Breast epithelium (tissue), 4 donors: ENCODE measurements at places on chromosomes 5 and 9. TPM values are rescaled to one million over a fixed set of nuclear protein-coding genes. Genes with fewer than 3 reads are reported as not detected.

DNA sequence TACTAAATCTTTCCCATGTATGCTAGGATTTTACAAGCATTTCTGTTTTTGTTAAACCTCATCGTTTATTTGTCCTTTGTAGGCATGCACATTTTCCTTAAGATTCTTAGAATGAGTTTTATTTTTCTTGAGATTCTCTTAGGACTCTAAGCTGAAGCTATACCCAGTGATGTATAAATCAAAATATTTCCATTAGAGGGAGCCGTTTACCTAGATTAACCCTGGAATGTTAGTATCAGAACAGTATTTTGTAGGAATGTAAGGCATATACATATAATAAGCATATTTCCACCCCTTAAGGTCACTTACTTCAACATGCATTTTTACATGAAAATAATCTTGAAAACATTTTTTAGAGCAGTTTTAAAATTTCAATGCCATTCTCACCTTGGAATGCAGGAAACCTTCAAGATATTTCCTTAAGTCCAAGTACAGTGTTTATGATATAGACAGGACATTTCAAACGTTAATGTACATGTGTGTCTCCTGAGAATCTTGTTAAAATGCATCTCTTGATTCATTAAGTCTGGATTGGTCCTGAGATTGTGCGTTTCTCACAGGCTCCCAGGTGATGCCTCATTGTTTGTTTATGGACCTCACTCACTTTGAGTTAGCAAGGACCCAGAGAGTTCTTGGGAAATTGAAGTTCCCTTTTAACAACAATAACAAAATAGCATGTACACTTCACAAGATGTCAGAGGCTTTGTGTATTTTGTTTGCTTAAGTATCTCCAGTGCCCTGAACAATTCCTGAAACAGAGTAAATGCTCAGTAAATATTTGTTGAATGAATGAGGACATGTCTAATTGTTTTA is 34.9 kb upstream of the FCHO2 start:
- DNase-seq, result no peak
- H3K4me1 ChIP-seq, result no peaks in the 10 kb centered on the region
- H3K27me3 ChIP-seq, result no peaks in the 10 kb centered on the region
- H3K27ac ChIP-seq, result no peak overlapping the region
- no peaks in the 10 kb centered on the region for H3K36me3 ChIP-seq
- no peak overlapping the region for H3K4me3 ChIP-seq

GRCh38 chr9:21056931-21057330 is 20.8 kb downstream of the IFNB1 start:
- no peaks in the 10 kb centered on the region for H3K36me3 ChIP-seq
- no peak overlapping the region for H3K4me3 ChIP-seq
- H3K27ac ChIP-seq, result no peak overlapping the region
- no peaks in the 10 kb centered on the region for H3K4me1 ChIP-seq
- H3K27me3 ChIP-seq, result no peaks in the 10 kb centered on the region
- DNase-seq, result no peak

- no peak overlapping the region for H3K4me3 ChIP-seq
- no peaks in the 10 kb centered on the region for H3K4me1 ChIP-seq
- DNase-seq, result no peak
- no peaks in the 10 kb centered on the region for H3K36me3 ChIP-seq
- H3K27me3 ChIP-seq, result no peaks in the 10 kb centered on the region
These were observed 287.0 kb downstream of the SH3GL2 start for GRCh38 chr9:17865881-17866280.

DNA sequence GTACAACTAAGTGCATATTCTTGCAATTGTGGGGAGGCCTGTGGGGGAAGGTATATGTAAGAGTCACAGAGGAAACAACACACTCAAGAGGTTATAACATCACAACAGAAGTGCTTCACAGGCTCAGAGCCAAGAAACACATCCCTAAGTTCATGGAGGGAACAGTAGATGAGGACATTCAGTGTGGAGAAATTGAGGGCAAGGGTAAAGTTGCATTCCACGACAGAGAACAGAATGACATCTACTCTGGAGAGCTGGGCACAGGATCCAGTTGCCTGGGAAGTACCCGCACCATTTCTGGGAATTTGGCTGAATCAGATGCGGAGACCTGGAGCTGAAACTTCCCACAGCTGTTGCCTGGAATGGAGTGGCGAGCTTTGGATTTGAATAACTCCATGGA is 197.2 kb downstream of the NXNL2 start:
- H3K4me1 ChIP-seq, result no peaks in the 10 kb centered on the region
- H3K27ac ChIP-seq, result no peak overlapping the region
- no peaks in the 10 kb centered on the region for H3K27me3 ChIP-seq
- no peak for DNase-seq

- H3K4me1 ChIP-seq, result no peaks in the 10 kb centered on the region
- no peak overlapping the region for H3K27ac ChIP-seq
- DNase-seq, result no peak
These were observed 183.2 kb downstream of the FRMD3 start for GRCh38 chr9:83355024-83355444.

DNA sequence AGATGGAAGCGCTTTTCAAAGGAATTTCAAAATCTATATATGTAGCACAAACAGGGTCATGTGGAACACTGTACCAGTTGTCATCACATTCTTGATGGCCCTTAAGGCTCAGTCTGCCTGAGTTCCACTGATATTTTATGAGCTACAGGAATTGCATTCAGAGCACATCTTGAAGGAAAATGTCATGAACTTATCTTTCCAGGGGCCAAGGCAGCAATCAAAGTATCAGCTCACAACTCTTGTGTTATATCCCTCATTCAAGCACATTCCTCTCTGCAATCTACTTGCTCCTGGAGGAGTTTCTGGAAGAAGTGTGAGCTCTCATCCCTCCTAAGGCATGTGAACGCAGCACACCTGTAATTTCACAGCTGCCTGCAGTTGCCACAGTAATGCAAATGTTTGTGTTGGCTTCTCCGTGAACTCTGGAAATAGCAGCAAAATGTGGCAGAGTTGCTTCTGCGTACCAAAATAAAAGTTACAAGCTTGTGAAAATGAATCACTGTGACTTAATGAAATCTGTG is 89.7 kb upstream of the EQTN start:
- no peaks in the 10 kb centered on the region for H3K4me1 ChIP-seq
- DNase-seq, result no peak
- H3K27ac ChIP-seq, result no peak overlapping the region
- H3K36me3 ChIP-seq, result no peaks in the 10 kb centered on the region
- no peak overlapping the region for H3K4me3 ChIP-seq

DNA sequence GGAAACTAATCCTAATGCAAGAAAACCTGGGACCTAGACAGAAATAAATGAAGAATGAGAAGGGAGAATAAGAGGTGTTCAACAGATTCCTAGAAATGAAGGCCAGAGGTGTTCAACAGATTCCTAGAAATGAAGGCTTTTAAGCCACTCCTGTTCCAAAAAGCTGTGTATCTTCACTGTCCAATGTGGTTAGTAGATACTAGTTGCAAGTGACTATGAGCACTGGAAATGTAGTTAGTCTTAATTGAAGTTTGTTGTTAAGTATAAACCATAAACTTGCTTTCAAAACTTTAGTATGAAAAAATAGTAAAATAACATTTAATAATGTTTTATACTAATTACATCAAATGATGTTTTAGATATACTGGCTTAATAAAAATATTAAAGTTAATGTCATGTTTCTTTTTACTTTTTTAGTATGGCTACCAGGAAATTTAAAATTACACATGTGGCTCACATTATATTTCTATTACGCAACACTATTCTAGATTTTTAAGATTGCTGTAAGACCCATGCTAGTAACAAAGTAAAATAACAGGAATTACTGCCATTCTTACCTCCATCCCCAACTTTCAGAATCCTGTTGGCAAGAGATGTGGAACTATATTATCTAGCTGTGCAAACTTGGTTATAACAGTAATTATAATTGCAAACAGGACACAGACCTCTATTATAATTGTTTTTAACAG is 57.5 kb downstream of the RICTOR start:
- no peak for DNase-seq
- no peaks in the 10 kb centered on the region for H3K27me3 ChIP-seq
- no peak overlapping the region for H3K27ac ChIP-seq
- H3K4me1 ChIP-seq, result no peaks in the 10 kb centered on the region
- H3K36me3 ChIP-seq, result no peaks in the 10 kb centered on the region
- H3K4me3 ChIP-seq, result no peak overlapping the region

DNA sequence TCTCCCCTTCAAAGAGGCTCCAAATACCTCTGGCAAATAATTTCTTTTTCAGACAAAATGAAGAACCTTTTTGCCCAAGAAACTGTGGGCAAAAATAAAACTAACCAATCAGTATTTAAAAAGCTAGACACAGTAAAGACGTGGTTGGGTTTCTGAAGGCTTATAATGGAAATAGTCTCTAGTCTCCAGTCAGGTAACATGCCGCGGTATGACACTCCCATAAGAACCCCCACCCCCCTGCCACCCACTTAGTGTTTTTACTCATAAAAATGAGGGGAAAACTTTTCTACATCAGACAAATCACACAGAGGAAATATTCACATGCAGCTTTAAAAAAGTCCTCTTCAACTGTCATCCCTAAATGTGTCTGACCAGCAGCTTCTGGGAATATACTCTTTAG is 105.3 kb downstream of the THBS4 start:
- H3K4me1 ChIP-seq, result no peaks in the 10 kb centered on the region
- no peaks in the 10 kb centered on the region for H3K36me3 ChIP-seq

GRCh38 chr9:77514886-77515711 is 133.0 kb downstream of the GNA14 start:
- no peak overlapping the region for H3K4me3 ChIP-seq
- no peak for DNase-seq
- H3K27me3 ChIP-seq, result no peaks in the 10 kb centered on the region
- H3K4me1 ChIP-seq, result peaks cover 5% of the 10 kb centered on the region
- H3K27ac ChIP-seq, result peak overlapping the region; percentile 52
- no peaks in the 10 kb centered on the region for H3K36me3 ChIP-seq

GRCh38 chr5:1519631-1520210 is 4.0 kb downstream of the LPCAT1 start:
- H3K4me3 ChIP-seq, result no peak overlapping the region
- peak overlapping the region; percentile 7 for H3K27ac ChIP-seq
- H3K27me3 ChIP-seq, result no peaks in the 10 kb centered on the region
- H3K4me1 ChIP-seq, result no peaks in the 10 kb centered on the region
- no peaks in the 10 kb centered on the region for H3K36me3 ChIP-seq

- DNase-seq, result no peak
- H3K27me3 ChIP-seq, result no peaks in the 10 kb centered on the region
- no peaks in the 10 kb centered on the region for H3K4me1 ChIP-seq
- H3K27ac ChIP-seq, result no peak overlapping the region
- no peak overlapping the region for H3K4me3 ChIP-seq
These were observed 4.8 kb downstream of the IL17B start for GRCh38 chr5:149374303-149374702.

DNA sequence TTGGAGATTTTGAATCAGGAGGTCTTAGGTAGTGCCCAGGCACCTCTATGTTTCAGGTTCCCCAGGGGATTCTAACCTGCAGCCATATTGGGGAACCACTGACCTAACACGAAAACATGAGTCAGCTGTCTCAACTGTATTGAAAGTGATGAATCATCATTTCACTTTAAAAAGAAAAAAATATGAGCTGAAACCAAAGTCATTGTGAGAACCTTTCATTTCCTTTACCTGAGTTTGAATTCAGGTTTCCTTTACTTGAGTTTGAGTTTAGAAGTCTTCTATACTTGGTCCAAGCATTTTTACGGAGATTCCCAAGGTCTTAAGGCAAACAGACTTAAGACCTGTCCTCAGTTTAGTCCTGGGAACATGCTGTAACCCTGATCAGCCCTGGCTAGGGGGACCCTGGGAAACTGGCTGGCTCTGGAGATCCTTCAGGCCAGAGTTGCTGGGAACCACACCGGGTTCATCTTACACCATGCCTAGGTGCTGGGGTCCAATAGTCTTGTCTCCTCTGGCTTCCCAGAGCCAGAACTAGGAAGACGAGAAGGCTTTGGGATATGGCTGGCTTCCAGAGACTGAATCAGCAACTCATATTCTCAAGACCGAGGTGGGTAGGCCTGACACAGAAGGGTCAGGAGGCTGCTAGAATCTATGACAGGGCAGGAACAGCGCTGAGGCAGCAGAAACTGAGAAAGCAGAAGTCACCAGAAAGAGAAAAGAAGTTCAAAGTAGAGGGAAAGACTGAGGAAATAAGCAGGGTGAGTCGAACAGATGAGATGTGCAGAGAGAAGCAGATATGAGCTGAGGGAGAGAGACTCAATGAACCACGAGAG is 16.4 kb upstream of the PDCD1LG2 start:
- peak overlapping the region; percentile 52 for H3K27ac ChIP-seq
- no peaks in the 10 kb centered on the region for H3K36me3 ChIP-seq

GRCh38 chr5:151886546-151887275 is 37.9 kb downstream of the GLRA1 start:
- DNase-seq, result no peak
- peaks cover 3% of the 10 kb centered on the region for H3K36me3 ChIP-seq
- no peak overlapping the region for H3K4me3 ChIP-seq
- no peak overlapping the region for H3K27ac ChIP-seq

GRCh38 chr5:97623441-97623840 is 440.4 kb upstream of the RIOK2 start:
- H3K4me3 ChIP-seq, result no peak overlapping the region
- no peak overlapping the region for H3K27ac ChIP-seq

DNA sequence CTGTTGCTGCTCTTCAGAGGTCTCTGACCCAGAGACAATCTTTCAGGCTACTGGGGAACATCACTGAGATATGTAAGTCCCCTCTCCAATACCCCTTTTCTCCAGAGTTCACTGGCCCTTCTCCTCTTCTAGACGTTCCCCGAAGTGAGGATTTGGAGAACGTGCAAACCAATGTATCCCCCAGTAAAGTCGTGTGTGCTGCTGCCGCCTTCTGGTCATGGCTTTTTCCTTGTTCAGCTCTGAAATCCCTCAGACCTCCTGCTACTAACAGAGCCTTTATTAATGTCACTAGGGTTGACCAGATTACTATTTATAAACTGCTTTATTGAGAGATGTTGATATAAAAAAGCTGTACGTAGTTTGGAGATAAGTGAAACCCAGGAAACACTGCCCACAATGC is 1028.6 kb downstream of the CDH9 start:
- H3K27me3 ChIP-seq, result no peaks in the 10 kb centered on the region
- H3K36me3 ChIP-seq, result no peaks in the 10 kb centered on the region
- H3K4me1 ChIP-seq, result no peaks in the 10 kb centered on the region
- DNase-seq, result no peak
- no peak overlapping the region for H3K27ac ChIP-seq

- peak; percentile 71 for DNase-seq
- no peaks in the 10 kb centered on the region for H3K27me3 ChIP-seq
- H3K36me3 ChIP-seq, result no peaks in the 10 kb centered on the region
- peak overlapping the region; percentile 76 for H3K27ac ChIP-seq
- no peak overlapping the region for H3K4me3 ChIP-seq
These were observed 19.0 kb downstream of the CMBL start for GRCh38 chr5:10288592-10289219.

DNA sequence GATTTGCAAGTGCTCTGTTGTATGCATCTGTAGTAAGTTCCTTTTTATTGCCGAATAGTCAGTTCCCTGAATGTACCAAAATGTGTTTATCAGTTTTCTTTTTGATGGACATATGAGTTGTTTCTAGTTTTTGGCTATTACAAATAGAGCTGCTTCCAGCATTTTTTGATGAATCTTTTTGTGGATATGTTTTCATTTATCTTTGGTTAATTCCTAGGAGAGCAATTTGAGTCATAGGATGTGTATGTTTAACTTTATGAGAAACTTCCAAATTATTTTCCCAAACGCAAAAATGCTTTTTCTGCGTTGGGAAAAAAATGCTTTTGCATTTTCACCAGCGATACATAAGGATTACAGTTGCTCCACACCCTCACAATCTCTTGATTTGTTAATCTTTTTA is 287.7 kb downstream of the FER start:
- no peaks in the 10 kb centered on the region for H3K4me1 ChIP-seq
- H3K27ac ChIP-seq, result no peak overlapping the region
- no peak overlapping the region for H3K4me3 ChIP-seq
- no peaks in the 10 kb centered on the region for H3K36me3 ChIP-seq
- no peaks in the 10 kb centered on the region for H3K27me3 ChIP-seq

The PRDM9 gene
- total RNA-seq, result not detected

The ANKRD34B gene
- not detected for total RNA-seq

The COL15A1 gene
- 32.4 TPM for total RNA-seq

The ITGA2 gene
- total RNA-seq, result 33.7 TPM

The ZFP37 gene
- total RNA-seq, result 5.2 TPM

The RACK1 gene
- 2,553 TPM for total RNA-seq

The SLC36A2 gene
- not detected for total RNA-seq
